GM06990 (cell line): ENCODE measurements at places on chromosomes 7 and 10.
A peak's percentile ranks its signal among the peaks of the same experiment; 100 is the strongest.

DNA sequence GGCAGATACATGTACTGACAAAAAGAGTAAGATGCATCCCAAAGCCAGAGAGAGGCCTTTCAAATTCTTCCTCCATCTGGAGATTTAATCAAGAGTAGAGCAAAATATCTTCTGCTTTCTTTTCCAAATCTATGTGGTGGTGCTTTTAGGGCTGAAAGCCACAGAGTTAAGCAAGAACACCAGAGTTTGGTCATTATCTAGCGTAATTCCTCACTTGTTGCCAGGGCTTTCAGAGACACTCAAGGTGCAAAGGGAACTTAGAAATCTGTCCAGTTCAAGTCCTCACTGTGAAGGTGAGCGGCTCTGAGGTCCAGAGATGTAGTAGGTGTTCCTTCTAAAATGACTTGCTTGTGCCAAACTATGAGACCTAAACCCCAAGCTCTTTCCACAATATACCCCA, 10.9 kb upstream of the NFE2L3 start:
- DNase-seq, result no peak

DNA sequence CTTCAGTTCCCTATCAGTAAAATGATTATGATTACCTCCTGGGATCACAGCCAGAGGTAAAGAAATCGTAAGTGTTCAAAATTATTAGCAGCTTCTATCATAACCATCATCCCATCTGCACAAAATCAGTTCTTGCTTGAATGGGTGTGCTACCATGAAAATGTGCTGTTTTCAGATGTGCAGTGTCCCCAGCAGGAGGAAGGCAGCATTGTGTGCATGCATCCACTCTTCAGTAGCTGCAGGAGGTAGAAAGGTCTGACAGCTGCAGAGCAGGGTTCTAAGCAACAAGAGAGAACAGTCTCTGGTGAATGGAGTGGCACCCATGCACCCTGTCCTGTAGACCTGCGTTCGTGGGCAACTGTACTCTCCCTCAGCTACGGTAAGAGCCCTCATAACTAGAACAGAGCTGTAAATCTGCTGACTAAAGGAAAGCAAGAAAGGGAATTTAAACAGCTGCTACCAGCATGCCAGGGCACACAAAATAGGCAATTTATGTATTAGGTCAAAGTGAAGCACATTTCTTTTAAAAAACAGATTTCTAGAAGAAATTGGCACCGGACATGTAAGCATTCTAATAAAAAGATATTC, 21.2 kb downstream of the VSTM2A start:
- DNase-seq, result no peak

- DNase-seq, result no peak
Observed at GRCh38 chr7:47329320-47329926, 252.5 kb downstream of the TNS3 start.

- no peak for DNase-seq
Observed at GRCh38 chr10:7826971-7827370, 8.7 kb downstream of the TAF3 start.

- no peak for DNase-seq
Observed at GRCh38 chr10:7626283-7626682, 40.5 kb downstream of the ITIH5 start.

DNA sequence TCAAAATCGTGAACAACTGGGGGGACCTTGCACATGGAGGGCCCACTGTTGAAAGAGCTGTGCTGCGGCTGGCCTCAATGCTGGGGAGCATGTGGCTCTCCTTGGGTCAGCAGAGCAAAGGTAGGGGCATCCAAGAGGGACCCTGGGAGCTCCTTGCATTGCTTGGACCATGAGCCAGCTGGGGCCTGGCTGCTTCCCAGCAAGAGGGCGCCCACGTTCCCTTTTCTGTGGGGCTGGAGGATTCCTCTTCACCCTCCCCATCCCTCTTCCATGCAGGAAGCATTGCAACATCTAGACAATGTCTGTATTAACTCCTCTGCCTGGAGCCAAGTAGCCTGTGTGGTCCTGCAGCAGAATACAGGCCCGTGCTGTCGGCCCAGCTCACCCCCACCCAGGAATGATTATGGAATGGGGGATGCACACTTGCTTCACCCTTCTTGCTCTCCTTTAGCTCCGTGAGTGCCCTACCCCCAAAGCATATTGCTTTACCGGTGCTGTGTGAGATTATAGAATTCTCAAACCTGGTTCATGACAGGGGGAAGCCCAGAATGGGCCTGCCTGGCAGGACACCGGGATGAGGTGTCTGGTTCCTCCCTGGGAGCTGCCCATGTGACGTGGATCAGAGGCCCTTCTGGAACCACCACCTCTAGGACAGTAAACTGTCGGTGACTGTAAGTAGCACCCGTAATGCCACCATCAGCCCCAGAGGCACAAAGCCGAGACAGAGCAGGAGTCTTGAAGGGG, 61.9 kb downstream of the SYPL1 start:
- no peak for DNase-seq

- no peak for DNase-seq
Observed at GRCh38 chr10:16811765-16812164, 5.5 kb downstream of the RSU1 start.

DNA sequence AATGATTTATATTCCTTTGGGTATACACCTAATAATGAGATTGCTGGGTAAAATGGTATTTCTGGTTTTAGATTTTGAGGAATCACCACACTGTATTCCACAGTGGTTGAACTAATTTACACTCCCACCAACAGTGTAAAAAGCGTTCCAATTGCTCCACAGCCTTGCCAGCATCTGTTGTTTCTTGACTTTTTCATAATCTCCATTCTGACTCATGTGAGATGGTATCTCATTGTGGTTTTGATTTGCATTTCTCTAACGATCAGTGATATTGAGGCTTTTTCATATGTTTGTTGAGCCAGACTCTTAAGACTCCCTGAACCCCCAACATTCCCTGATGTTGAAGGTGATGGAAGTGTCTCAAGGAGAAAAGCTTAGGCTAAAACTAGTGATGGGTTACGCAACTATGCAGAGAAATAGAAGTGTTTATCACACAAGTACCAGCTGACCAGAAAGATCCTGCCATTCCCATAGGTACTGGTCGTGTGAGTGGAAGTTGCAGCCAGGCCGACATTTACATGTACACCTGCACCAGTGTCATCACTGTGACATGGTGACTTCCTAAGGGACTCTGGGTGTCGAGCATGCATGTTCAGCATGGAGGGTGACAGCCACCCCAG, 711.2 kb upstream of the NRP1 start:
- no peak for DNase-seq

- no peak for DNase-seq
Observed at GRCh38 chr10:6503171-6503570, 76.9 kb downstream of the PRKCQ start.

DNA sequence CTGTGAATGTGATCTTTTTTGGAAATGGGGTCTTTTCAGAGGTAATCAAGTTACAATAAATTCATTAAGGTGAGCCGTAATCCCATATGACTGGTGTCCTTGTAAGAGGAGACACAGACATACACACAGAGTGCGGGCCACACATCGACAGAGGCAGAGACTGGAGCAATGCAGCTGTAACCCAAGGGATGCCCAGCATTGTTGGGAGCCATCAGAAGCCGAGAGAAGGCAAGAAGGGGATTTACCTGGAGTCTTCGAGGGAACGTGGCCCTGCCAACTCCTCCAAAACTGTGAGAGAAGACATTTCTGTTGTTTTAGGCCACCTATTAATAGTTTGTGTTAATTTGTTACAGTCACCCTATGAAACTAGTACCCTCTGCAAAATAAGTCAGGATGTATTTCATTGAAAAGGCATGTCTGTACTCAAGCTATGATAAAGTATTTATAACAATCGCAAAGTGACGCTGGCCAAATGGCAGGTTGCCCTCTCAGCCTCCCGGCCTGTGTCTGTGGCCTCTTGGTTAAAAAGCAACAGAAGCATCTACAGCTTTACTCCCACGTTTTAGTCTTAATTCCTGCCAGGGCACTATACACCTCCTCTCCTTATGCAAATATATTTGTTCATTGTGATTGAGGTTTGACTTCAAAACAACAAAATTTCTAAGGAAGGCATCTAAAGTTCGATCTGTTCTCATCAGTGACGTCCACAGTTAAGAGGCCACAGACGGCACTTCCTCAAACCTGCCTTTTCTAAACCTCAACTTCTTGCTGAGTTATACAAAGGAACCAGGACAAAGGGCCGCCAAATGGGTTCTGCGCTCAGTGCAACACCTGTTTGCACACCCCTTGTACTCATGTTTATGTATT, 46.8 kb downstream of the HIPK2 start:
- peak; percentile 55 for DNase-seq

GRCh38 chr10:43119416-43120115, 18.7 kb upstream of the CSGALNACT2 start:
- DNase-seq, result no peak

DNA sequence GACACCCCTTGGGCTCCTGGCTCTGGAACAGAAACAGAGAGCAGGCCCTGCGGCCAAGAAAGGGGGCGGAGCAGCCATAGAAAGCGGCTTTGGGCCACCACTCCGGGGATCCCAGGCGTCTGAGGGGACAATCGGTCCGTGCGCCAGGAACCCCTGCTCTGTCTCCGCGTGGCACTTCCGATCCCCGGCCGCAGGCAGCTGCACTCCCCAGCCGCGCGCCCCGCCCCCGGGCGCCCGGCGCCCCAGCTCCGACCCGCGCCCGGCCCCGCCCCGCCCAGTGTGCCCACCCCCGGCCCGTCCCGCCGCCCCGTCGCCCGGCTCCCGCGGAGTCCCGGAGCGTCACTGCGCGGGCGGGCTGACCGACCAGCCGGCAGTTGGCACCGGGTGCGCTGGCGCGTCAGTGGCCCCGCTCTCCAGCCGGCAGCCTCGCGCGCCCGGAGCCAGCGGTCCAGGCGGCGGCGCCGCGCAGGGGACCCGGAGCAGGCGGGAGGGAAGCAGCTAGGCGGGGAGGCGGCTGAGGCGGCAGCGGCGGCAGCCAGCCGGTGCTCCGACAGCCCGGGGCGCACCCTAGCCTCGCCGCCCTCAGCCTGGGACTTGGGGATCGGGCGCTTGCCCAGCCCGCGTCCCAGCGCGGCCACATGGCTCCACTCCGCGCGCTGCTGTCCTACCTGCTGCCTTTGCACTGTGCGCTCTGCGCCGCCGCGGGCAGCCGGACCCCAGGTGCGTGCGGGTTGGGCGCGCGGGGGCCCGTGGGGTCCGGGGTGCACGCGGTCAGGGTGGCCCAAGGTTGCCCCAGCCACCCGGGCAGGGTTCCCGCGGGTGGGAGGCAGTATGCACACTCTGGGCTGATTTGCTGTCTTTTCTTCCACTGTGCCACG, at the start of gene ADAMTS14:
Gene ADAMTS14 (plus strand): TSS at position 342 of the 878 bp plus-strand sequence. CDS start 297 bp downstream, at position 639.
- DNase-seq, result no peak

DNA sequence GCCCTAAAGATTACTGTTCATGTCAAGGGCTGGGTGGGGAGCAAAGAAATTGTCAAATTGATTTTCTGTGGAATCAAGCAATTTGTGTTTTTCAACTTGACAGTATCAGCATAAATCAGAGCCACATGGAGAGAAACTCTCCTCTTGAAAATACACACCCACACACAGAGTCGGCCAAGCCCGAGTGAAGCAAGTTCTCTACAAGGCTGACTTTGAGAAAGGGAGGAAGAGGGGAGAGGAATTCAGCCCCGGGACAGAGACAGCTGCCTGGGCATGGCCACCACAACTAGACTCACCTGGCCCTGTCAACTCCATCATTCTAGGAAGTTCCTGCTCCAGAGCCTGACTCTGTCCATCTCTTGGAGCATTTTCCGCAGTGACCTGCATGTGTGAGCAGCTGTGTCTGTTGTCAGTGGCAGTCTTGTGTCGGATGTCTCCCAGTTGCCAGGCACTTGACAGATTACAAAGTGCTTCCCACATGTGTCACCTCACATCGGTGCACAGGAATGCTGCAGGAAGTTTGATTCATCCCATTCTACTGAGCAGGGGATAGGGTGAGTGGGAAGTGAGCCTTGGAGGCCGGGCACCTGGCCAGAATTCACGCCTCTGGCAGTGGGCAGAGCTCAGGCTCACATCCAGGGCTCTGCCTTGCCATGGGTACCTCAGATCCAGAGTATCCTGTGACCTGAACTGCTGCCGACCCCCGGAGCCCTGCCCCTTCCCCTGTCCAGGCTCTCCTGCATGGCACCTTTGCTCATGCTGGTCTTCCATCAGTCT, 37.9 kb downstream of the ADAM12 start:
- DNase-seq, result no peak

- DNase-seq, result no peak
Observed at GRCh38 chr10:33263453-33263852, 71.0 kb downstream of the NRP1 start.

DNA sequence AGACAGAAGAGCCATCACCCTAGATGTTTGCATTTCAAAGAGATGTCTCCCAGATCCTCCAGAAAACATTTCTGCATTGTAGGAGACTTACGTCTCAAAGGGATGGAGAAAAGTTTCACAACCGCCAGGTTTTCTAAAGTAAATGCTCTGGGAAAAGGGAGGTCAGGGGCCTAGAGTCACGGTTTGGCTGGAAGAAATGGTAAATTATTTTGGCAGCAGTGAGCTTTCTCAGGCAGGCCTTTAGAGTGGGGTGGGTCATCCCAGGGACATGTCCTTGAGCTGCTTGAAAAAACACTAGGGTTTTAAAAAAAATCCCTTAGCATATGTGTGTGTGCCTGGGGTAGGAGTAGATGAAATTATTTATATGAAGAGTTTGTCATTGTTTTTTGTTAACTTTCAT, 728.8 kb downstream of the TYW1 start:
- no peak for DNase-seq

GRCh38 chr10:128046156-128046952, 79.9 kb downstream of the MKI67 start:
- no peak for DNase-seq

DNA sequence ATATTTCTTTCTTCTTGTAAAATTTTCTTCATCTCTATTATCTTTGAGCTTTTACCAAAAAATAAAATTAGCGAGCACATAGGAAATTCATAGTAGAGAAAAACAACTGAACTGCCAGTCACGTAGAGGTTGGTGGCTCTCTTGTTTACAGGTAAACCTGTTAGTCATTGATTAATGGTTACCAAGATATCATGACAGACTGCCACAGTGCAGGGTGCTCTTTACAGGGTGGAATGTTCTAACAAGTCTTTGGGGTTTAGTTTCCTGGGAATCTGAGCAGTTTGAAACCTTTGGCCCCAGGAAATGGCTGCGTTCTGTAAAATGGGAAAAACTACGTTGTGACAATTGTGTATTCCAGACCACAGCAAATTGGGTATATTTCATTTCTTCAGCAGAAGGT, 407.3 kb upstream of the ADARB2 start:
- no peak for DNase-seq

GRCh38 chr7:105644937-105645336, 63.6 kb upstream of the EFCAB10 start:
- DNase-seq, result no peak

DNA sequence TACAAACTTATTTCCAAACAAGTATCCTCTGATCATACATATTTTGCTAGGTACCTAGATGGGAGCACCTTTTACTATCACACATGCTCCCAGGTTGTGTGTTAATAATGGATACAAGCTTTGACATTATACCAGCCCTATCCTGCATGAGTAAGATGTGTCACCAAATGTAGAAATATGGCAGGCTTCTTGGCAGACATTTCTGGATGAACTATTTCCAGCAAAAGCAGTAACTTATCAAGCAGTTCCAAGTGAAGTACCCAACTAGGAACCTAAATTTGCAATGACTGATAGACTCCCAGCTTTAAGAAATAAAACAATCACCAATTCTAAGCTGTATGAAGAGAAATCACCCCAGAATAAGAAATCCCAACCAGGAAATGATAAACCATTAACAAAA, 103.7 kb upstream of the TMEM72 start:
- DNase-seq, result no peak

- DNase-seq, result no peak
Observed at GRCh38 chr7:42522227-42522991, 285.4 kb upstream of the GLI3 start.

GRCh38 chr10:22445495-22445894, 100.2 kb downstream of the SPAG6 start:
- no peak for DNase-seq
